Posterior vena cava (tissue), 2 donors: ENCODE measurements at places on chromosomes 2 and 18. TPM values are rescaled to one million over a fixed set of nuclear protein-coding genes. Genes with fewer than 3 reads are reported as not detected.

GRCh38 chr18:35215026-35215425 lies 25.8 kb upstream of the ZNF397 start:
- no peak for DNase-seq

GRCh38 chr2:68030529-68030928 lies 32.3 kb downstream of the C1D start:
- DNase-seq: no peak

GRCh38 chr2:180190851-180191250 lies 183.8 kb upstream of the CWC22 start:
- DNase-seq: no peak

The ARHGEF4 gene
- 14.7 TPM for total RNA-seq

DNA sequence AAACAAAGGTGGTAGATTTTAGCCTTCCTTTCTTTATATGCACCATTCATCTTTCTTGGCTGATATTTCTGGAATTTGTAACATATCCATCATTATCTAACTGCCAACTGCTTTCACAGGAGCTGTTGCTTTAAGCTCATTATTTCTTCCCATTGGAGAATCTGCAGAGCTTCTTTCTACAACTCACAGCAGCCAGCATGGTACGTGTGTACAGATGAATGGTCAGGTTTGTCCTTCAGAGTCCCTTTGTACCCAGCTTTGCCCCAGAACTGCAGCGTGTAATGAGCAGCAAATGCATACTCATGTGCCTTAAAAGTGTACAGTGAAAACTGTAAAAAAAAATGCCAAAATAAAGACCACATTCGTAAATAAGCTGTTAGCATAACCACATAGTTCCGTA lies 260.9 kb downstream of the FIGN start:
- DNase-seq: no peak

DNA sequence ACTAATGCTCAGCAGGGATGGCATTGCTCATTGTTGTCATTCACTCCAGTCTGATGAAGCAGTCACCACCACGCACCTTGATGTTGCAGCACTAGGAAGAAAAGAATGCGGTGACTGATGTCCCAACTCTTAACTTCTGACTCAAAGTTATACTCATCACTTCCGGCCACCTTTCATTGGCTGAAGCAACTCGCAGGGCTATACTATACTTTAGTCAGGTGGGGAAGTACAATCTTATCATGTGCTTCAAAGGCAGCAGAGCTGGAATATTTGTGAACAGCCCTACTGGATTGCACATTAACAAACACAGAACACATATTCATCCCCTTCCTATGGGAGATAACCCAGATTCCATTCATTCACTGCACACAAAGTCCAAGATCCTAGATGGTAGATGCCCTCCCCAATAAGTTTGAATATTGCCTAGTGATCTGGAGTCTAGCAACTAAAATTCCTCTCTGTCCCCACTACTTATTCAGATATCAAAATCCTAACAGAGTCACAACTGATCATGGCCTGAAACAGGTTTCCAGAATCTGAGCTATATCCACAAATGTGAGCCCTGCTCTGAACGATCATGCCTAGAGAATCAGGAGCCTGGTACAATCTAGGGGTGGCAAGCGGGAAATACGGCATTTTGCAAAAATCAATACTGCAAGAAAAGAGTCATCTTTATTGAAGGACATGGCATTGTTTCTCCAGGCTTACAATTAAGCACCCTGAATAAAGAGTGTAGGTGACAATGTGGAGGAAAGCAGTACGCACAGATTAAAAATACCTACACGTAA lies 3.4 kb upstream of the SPATS2L start:
- DNase-seq: no peak

- DNase-seq: no peak
Measured at GRCh38 chr2:96848264-96848663, 4.4 kb upstream of the ANKRD23 start.

The INHA gene
- 0.37 TPM for total RNA-seq

GRCh38 chr18:39681061-39681460 lies 2115.5 kb upstream of the CELF4 start:
- DNase-seq: no peak

DNA sequence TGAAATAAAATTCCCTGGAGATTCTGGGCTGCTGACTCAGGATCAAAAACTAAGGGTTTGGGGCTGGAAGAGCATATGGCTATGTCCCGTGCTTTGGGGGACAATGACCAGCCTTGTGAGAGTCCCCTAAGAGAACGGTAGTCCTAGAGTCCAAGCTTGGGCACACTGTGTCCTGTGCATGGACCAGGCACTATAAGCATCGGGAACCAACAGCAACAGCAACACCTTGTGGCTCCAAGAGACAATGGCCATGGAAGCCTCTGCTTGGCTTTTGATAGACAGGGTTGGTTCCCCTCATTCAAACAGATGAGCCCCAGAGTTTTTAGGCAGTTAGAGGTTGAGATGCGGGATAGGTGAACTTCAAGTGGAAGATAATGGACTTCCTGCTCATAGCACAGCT lies 294.4 kb upstream of the CHAC2 start:
- no peak for DNase-seq

- no peak for DNase-seq
Measured at GRCh38 chr18:3906116-3906750, 456.3 kb downstream of the TGIF1 start.

The NT5DC4 gene
- total RNA-seq: not detected

The INPP5D gene
- 14.0 TPM for total RNA-seq

- DNase-seq: no peak
Measured at GRCh38 chr18:55354795-55355194, 233.2 kb downstream of the TCF4 start.

The MEP1B gene
- total RNA-seq: not detected

The CCT4 gene
- total RNA-seq: 113 TPM

GRCh38 chr2:10035633-10036032 lies 7.7 kb upstream of the KLF11 start:
- DNase-seq: no peak

The CPS1 gene
- total RNA-seq: 2.7 TPM

The NMUR1 gene
- total RNA-seq: 7.4 TPM

DNA sequence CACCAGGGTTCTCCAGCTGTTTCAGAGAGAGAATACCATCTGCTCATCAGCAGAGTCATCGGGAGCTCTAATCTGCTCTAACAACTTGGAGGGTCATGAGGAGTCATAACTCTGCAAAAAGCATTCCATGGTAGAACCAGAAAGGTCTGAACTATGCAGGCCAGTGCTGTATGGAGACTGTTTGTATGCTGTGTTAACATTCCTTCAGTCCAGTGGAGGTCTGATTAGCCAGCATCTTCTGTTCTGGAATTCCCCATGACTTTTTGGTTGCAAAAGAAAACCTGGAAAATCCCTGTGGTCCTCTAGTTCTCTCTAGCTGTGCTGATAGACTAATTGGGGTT lies 9.4 kb upstream of the ITGB6 start:
- DNase-seq: no peak

- no peak for DNase-seq
Measured at GRCh38 chr2:73944714-73945113, 18.0 kb downstream of the DGUOK start.

GRCh38 chr2:167550448-167550847 lies 662.2 kb downstream of the XIRP2 start:
- no peak for DNase-seq

GRCh38 chr2:37456479-37456878 lies 112.0 kb downstream of the QPCT start:
- no peak for DNase-seq

DNA sequence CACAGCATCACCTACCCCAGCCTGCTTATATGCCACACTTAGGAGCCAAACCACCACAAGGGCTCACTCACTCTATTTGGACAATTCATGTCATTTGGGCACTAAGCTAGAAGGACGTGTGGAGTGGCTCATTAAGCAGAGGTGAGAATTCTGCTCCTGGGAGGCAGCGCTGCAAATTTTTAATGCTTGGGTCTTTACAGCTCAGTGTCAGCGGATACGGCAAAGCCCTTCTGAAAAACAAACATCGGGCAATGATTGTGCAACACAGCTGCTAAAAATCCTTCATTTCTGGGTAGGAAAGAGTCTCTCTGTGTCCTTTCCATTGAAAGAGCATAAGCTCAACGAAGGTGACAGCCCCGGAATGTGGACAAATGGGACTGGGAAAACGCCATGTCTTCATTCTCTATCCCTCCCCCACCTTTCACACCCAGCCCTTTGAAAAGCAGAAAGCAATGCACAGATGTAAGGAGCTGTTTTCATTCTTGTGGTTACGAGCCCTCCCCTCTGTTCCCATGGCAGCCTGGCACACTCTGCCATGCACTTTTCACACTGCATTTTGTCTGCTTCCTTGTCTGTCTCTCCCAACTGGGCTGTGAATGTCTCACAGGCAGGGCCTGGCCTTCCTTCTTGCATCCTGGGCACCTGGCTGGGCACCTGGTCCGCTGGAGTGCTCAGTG lies 16.0 kb downstream of the TMEM177 start:
- DNase-seq: no peak

The SLC30A3 gene
- total RNA-seq: 1.4 TPM

The AMER3 gene
- not detected for total RNA-seq

GRCh38 chr18:31097666-31098065 lies 4.6 kb downstream of the DSC2 start:
- no peak for DNase-seq

The ARHGEF33 gene
- 0.48 TPM for total RNA-seq

The DSC1 gene
- not detected for total RNA-seq

GRCh38 chr18:11998193-11998592 lies 16.9 kb downstream of the IMPA2 start:
- DNase-seq: no peak

The ACYP2 gene
- total RNA-seq: 16.8 TPM

The DSEL gene
- 11.6 TPM for total RNA-seq

The RSAD2 gene
- total RNA-seq: 3.8 TPM

DNA sequence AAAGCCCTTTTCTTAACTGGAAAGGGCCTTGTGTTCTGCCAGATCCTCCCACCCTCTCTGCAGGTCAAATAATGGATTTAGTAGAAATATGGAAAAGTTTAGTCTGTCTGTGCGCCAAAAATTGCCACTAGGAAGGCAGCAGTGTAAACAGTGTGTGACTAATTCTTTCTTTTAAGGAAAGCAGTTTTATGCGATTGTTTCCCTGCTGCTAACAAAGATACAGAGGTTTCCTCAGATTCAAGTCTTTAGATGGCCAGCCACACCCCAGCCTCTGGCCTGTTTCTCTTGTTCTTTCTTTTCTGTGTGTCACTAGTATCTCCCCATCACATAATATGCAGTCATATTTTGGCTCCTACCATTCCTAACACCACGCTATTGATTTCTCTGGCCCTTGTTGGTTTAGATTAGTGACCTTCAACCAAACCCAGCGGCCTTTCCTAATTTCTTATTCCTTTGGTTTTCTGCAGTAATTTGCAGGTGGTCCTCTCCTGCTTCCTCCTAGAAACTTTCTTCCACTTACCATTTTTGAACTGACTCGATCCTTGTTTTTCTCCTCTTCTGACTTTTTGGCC lies 157.4 kb downstream of the LTBP1 start:
- no peak for DNase-seq

DNA sequence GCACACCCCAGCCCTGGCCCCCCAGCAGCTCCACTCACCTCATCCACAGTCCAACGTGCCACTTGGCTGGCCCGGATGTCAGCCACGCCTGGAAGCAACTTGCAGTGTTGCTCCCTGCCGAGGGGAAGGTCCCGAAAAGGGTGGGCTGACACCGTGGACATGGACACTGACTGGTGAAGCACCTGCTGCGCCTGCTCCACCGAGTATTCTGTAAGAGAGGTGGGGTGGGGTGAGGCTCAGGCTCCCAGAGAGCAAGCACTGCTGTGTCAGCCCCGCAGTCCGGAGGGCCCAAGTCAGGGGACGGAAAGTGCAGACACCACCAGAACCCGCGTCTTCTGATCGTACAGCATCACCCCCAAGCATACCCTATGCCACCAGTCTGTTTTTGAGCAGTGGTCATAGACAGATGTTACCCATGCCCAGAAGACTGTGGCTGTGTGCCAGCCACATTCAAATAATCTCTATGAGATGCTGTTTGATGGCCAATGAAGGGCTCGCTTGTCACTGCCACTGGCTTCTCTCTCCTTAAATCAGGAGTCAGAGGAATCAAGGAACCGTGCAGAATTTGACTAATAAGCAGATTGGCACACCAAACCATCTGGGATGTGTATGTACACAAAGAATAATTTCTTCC lies 74.2 kb upstream of the TMEM200C start:
- no peak for DNase-seq

GRCh38 chr2:9952856-9953503 lies 1.5 kb downstream of the GRHL1 start:
- DNase-seq: no peak

GRCh38 chr18:47593744-47594472 lies 336.6 kb downstream of the SMAD2 start:
- DNase-seq: no peak

- no peak for DNase-seq
Measured at GRCh38 chr18:56448751-56449150, 189.6 kb downstream of the TXNL1 start.

The UGT1A8 gene
- not detected for total RNA-seq

DNA sequence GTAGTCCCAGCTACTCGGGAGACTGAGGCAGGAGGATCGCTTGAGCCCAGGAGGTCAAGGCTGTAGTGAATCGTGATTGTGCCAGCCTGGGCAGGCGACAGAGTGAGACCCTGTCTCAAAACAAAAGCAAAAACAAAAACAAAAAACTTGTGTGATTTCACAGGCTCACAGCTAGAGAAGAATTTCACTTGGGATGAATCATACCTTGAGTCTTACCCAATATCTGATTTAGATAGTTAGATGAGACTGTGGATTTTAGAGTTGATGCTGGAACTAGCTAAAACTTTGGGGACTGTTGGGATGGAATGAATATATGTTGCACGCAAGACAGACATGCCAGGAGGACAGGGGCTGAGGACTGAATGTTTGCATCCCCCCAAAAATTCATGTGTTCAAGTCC lies 4.4 kb downstream of the ANKRD29 start:
- DNase-seq: no peak

DNA sequence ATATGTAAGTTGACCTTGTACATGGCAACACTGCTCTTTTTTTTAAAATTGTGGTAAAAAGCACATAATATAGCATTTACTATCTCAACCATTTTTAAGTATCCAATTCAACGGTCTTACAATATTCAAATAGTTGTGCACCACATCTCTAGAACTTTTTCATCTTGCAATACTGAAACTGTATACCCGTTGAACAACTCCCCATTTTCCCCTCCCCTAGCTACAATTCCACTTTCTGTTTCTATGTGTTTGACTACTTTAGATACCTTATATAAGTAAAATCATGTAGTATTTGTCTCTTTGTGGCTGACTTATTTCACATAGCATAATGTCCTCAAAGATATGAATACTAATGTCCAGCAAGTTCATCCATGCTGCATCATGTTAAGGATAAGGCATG lies 452.1 kb downstream of the TXNL1 start:
- no peak for DNase-seq

- no peak for DNase-seq
Measured at GRCh38 chr2:86807468-86808275, 17.0 kb upstream of the CD8A start.

DNA sequence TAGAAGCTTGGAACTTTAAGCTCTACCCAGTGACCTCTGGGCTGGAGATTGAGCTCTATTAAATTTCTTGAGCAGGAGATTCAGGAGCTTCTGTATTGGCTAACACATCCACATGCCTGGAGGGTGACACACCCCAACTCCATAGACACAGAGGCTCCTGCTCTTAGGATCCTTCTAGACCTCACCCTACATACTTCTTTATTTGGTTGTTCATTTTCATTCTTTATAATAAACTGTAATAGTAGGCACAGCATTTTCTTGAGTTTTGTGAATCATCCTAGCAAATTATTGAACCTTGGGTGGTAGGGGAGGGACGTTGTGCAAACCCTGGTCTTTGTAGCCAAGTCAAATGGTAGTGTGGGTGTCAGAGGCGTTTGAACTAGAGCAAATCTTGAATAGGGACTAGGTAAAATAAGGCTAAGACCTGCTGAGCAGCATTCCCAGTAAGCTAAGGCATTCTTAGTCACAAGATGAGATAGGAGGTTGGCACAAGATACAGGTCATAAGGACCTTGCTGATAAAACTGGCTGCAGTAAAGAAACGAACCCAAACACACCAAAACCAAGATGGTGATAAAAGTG lies 323.8 kb upstream of the GALNT5 start:
- DNase-seq: no peak
